ENCODE measurements at places on chromosomes 3 and 15. TPM values are rescaled to one million over a fixed set of nuclear protein-coding genes. Genes with fewer than 3 reads are reported as not detected.

IQCH gene
- 3.3 TPM for total RNA-seq

LCTL gene
- total RNA-seq: 0.28 TPM

SKOR1 gene
- total RNA-seq: 0.09 TPM

LTK gene
- not detected for total RNA-seq

CGNL1 gene
- total RNA-seq: 0.28 TPM

PPP1R14D gene
- not detected for total RNA-seq

ACAD11 gene
- total RNA-seq: 36.4 TPM

Measured in smooth muscle cell of bladder (primary cell).